ENCODE measurements at places on chromosomes 7 and 10. TPM values are rescaled to one million over a fixed set of nuclear protein-coding genes. Genes with fewer than 3 reads are reported as not detected.

The CYP3A4 gene
- total RNA-seq, result not detected

GRCh38 chr10:127805950-127806349 is 69.0 kb downstream of the FOXI2 start:
- DNase-seq, result no peak

DNA sequence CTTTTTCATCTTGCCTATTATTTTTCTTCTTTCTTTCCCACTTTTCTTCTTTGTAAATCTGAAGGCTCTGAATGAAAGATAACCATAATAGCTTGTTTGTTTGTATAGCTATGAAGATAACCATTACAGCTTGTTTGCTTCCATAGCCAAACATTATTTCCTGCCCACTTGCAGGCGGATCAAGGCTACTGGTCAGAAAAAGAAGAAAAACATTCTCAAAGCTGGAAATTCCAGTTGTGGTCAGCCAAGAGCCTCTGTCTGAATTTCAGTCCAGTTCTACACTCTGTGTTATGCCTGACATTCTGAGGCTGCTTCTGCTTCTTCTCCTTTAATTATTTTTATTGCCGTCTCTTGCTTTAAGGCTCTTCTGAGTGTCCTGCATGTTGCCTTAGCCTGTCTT is 48.9 kb downstream of the TMEM178B start:
- DNase-seq, result no peak

The SYT15 gene
- 0.82 TPM for total RNA-seq

The CNNM1 gene
- total RNA-seq, result 2.4 TPM

The HOXA6 gene
- not detected for total RNA-seq

GRCh38 chr10:75660823-75661222 is 229.4 kb downstream of the LRMDA start:
- no peak for DNase-seq

The PPP1R3C gene
- 37.9 TPM for total RNA-seq

DNA sequence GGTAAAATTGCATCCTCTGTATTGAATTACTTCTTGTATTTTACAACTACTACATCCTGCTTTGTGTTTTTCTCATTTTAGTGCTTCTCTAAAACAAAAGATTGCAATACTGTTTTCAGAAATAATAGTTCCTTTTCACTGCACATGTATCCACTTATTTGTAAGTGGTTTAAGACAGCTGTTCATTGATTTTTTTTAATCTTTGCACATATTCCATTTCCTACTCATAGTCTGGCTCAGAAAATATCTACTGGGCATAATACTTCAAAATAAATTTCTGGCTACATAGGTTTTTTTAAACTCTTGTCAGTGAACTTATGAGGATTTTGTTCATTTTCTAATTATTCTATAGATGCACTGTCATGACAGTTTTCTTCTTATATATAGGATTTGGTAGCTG is 54.8 kb downstream of the SND1 start:
- DNase-seq, result no peak

DNA sequence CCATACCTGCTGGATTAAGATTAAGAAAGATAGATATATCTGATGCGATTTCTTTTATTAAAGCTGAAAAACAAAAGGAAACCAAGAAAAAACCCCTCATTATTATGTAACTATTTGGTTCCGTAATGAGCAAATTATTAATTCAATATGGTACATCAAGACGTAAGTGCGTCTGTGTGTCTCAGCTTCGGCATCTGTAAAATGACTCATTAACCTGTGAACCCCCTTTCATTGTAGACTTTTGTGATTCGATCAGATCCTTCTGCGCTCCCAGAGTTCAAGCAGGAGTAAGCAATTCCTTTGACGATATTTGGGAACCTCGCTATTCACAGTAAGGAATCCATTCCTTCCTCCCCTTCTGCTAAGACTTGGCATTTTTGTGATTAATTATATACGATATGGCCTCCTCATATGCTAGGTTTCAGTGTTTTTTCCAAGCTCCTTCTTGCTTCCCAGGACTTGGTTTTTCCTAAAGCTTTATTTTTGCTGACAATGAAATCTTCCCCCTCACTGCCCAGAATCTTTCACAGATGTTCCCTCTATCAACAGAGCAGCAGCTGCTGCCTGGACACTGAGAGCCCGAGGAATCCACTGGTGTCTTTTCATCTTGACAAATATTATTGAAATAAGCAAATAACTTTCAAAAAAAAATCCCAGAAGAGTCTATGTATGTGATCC is 171.7 kb upstream of the CELF2 start:
- DNase-seq, result no peak

DNA sequence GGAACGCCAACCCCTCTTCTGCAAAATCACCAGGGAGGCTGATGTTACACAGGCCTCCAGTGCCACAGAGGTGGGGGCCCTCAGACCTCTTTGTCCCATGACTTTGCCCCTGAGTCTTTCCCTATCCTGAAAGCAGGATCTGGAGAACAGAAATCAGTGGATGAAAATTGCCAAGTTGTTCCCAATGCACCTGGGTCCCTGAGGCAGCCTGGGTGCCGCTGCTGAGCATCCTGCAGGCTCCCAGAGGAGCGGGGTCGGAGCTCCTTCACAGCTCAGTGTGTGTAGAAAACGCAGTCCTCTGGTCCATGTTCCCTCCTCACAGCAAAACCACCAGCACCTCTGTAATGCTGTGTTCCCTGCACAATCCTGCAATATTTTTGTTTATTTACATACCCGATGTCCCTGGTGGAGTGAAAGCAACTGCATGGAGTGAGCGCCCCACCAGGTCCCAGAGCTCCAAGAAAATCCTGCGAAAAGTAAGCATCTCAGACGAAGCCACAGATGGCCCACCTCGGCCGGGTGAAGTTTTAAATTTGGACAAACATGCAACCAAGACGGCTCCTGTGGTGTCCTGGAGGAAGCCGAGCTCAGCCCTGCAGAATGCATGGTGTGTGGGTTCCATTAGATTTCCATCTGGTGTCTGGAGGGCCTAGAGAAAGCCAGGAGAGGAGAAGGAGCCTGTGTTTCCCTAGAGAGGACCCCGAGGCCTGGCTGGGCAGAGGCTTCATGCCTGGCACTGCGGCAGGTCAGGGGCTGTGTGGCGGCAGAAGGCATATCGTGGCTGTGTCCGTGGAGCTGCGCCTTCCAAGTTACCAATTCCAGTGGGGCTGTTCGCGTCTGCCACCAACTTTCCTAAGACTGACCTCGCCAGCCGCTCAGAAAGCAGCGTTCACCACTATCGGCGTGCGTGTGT is 235.2 kb downstream of the WDR37 start:
- no peak for DNase-seq

The ST7 gene
- 69.7 TPM for total RNA-seq

The NRAP gene
- not detected for total RNA-seq

All from frontal cortex (tissue), 4 donors.